Body of pancreas (tissue), 4 donors: ENCODE measurements at places on chromosomes 4 and X.

DNA sequence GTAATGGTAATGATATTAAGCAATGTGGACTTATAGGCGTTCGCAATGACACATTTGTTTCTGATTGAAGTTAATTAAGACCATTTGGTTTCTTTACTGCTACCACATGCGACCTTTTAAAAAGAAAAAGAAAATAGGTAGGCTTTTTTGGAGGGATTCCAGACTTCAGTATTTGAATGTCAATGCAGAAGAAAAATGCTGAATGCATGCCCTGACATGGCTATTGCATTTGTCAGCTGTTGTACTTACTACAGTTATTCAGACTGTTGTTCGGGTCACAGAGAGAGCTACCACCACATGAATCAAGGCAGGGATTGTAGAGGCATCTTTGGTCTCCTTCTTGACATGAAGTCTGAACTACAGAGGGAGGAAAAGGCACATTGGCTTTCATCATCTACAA, 163.7 kb downstream of the CORIN start:
- DNase-seq, result no peak

DNA sequence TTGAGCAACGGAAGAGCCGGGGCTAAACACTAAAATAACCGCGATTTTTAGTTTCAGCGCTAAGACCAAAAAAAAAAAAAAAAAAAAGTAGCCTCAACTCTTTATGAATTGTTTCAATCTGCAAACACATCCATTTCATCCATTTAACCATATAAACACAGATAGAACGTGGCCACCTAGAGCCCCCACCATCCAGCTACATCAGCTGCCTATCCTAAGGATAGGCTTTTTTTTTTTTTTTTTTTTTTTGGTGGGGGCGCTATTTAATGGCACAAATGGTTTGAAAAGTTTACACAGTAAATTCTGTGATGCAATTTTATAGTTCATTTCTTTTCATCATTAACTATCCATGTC, 492 bp upstream of the HDAC8 start:
- no peak for DNase-seq

GRCh38 chr4:45183905-45184304, 457.5 kb upstream of the GNPDA2 start:
- DNase-seq, result no peak

DNA sequence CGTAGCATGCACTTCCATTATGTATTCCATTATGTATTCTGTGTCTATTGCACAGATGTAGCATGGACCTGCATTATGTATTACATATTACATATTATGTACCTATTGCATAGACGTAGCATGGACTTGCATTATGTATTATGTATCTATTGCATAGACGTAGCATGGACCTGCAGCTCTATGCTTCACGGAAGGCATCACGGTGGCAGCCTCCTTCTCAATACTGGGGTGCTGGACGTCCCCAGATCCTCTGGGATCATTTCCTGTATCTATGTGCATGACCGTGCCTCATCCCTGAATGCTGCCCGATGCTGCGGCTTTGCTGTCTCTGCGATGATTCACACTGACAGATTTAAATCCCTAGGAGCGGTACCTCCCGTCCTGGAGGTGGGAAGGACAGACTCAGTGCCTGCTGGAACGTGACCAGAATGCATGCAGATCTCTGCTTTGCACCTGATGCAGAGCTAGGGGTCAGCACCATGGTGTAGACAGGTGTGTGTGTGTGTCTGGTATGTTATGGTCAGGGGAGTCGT, 317.5 kb downstream of the DHRSX start:
- DNase-seq, result no peak

DNA sequence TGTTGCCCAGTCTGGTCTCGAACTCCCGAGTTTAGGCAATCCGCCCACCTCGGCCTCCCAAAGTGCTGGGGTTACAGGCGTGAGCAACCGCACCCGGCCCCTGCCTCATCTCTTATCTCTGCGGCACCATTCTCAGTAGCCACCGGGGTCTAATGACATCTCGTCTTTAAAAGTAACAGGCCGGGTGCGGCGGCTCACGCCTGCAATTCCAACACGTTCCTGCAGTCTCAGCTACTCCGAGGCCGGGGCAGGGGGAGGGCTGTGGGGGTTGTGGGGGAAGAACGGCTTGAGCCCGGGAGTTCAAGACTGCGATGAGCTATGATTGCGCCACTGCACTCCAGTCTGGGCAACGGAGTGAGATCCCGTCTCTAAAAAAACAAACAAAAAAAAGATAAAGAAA, 28.8 kb downstream of the ING2 start:
- no peak for DNase-seq

GRCh38 chr4:20592663-20593062, 107.6 kb upstream of the PACRGL start:
- no peak for DNase-seq

GRCh38 chr4:134948110-134948642, 746.6 kb upstream of the PABPC4L start:
- no peak for DNase-seq

GRCh38 chrX:103776546-103776945, at the start of gene PLP1:
Gene PLP1 (plus strand): TSS chrX:103776840. CDS start chrX:103776996, 156 bp downstream.
- no peak for DNase-seq

GRCh38 chr4:95531141-95531540, 17.6 kb downstream of the UNC5C start:
- no peak for DNase-seq

DNA sequence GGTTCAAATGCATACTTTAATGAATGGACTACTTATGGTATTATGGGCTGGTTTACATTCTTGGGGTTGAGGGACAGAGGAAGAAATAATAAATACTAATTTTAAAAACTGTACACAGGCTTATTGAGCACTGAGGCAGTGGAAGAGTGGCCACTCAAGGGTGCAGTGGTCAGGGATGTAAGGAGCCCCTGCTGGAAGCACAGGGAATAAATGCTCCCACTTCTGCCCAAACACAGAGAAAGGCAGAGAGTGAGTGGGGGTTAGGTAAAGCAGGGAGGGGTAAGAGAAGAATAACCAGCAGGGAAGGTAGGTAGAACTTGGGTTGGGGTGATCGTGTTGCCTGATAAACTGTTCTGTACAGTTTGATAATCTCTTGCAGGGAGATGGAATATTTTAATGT, 60.0 kb downstream of the GAB1 start:
- no peak for DNase-seq

DNA sequence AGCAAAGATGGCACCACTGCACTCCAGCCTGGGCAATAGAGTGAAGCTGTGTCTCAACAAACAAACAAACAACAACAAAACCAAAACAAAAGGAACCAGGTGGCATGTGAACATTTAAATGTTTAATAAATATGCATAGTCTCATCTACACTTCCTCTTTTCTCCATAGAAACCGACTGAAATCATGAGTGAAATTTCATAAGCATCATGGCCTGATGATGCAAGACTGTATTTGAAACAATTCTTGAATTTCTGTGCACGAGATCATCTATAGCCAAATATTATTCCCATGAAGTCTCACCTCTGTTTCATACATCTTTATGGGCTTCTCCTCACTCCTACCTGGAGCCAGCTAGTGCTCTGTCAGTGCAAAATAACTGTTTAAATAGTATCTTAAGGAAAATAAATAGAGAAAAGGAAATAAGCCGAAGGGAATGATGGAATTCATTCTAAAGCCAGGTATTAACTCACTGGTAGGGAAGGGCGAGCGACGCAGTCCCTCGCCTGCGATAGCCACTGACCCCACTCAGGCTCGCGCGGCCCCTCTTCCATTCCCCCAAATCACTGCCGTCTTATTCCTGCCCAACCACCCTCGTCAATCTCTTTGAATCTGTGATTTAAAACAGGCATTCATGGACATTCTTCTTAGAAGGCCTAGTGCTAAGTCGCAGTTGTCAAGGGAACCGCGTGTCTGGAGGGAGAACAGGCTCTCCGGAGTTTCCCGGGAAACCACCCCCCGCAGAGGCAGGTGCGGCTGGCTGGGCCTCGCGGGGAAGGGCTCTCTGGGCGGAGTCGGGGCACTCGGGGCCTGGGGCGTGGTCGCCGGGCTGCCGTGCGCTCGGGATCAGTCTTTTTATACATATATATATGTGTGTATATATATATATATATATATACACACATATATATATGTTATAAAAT, 52.4 kb upstream of the TRIM2 start:
- DNase-seq, result peak; percentile 85

DNA sequence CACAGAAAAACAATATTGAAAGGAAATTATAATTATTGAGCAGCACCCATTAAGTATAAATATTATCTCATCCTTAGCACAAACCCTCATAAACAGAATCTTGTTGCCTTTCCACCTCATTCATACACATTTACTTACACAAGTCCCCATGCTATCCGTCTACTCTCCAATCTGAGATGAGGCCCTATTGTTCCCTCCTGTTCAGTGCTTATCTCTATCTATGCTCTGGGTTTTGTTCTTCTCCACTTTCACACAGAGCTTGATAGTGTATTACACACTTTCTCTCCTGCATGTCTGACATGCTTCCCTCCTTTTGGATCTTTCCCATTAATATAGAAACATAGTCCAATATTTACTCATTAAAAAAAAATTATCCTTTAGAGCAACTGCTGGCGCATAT, 238.2 kb upstream of the MAB21L2 start:
- no peak for DNase-seq

GRCh38 chr4:170476351-170476750, 386.6 kb upstream of the AADAT start:
- DNase-seq, result no peak

DNA sequence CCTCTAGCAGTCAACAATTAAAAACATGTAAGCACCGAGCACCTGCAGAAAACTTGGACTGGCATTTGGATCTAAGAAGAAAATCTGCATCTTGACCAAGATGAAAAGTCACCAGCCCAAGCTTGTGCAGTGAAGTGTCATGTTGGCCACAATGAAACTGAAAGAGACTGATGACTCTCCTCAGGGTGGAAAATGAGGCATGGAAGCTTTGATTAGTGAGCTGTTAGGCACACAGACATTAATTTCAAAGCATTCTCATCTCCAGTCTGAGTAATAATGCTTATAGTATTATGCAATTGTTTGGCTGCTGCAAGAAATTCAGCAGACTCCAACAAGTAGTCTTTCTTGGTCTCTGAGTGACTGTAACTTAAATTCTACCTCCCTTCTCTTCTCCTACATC, 150.1 kb downstream of the AR start:
- no peak for DNase-seq

DNA sequence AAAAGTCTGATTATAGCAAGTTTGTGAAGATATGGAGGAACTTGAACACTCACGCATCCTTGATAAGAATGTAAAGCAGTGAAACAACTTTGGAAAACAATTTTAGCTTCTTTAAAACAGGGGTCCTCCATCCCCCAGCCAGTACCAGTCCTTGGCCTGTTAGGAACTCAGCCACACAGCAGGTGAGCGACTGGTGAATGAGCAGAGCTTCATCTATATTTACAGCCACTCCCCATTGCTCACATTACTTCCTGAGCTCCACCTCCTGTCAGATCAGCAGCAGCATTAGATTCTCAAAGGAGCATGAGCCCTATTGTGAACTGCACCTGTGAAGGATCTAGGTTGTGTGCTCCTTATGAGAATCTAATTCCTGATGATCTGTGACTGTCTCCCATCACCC, 530.3 kb upstream of the PRKX start:
- DNase-seq, result no peak

DNA sequence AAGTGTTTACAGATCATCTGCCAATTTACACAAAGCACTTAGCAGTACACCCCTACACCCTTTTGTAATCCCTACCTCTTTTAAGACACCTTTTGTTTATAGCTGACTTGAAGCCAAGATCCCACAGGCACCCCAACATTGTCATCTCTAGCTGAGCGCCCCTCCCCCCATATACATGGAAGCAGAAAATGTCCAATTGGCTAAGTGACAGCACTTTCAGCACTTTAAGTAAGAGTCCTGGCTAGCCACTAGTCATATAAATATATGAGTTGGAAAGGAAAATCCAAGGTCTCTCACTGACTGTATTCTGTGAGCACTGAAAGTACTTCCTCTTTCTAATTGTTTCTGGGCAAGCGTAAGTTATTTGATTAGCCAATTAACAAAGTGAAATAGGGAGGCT, 108.2 kb downstream of the NSUN7 start:
- no peak for DNase-seq

GRCh38 chrX:122440832-122441231, 743.2 kb upstream of the GRIA3 start:
- no peak for DNase-seq

DNA sequence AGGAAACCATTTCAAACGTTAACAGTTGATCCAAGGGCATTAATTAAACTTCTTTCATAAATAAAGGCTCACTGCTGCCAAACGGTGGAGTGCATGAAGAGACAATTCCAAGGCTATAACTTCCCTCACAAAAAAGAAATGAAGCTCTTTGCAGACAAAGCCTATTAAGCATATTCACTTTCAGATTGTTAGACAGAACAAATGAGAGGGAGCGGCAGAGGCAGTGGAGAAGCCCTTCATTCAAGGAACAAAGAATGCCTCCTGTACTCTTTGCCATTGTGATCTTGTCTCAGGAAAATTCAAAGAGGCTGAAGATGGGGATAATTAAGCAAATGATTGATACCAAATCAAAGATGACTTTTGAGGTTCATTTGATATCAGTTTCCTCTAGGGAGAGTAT, 370.5 kb upstream of the FAT1 start:
- no peak for DNase-seq

- DNase-seq, result no peak
Observed at GRCh38 chrX:31314921-31315320, 243.1 kb upstream of the FTHL17 start.

GRCh38 chr4:76904646-76905190, 6.8 kb upstream of the SOWAHB start:
- DNase-seq, result no peak

DNA sequence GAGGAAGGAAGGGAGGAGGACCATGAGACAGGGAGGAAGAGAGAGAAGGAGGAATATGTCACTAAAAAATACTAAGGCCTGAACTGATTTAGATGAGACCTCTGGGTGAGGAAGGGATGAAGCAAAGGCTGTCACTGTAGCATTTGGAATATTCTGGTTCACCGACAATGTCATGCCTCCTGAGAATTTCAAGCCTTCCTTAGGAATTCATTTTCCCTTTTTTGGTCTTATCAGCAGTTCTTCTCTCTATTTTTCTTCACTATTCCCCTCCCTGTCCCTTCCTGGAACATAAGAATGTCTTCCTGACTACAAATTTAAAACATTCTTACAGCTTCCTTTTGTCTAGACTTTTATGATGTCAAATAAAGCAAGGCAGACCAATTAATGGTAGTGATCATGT, 527.8 kb downstream of the INPP4B start:
- no peak for DNase-seq

GRCh38 chrX:120692319-120692718, 62.5 kb upstream of the C1GALT1C1 start:
- DNase-seq, result no peak

- DNase-seq, result no peak
Observed at GRCh38 chrX:109511113-109511512, 25.5 kb upstream of the NXT2 start.

- no peak for DNase-seq
Observed at GRCh38 chrX:63739885-63740284, 45.1 kb downstream of the ARHGEF9 start.

DNA sequence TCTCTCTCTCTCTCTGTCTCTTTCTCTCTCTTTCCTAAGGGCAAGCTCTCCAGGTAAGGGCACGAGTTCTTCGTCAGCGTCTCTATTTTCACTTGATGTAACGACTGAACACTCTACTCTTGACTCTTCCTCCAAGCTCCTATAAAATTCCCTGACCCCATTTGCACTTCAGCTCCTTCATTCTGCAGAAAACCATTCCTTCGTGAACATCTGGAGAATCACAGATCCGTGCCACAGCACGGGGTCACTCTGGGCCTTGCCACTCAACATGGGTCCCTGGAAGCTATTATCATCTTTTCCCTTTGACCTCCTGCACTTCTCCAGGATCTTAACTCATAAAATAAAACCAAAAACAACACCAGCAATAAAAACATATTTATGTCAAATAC, 112.0 kb upstream of the LNX1 start:
- no peak for DNase-seq
